NCI-H187 treated with DMSO at 0.1 percent for 48 hours (cell line): ENCODE measurements at places on chromosomes 4 and X.

GRCh38 chr4:85611661-85612060 is 136.7 kb downstream of the ARHGAP24 start:
- no peak for DNase-seq

GRCh38 chr4:183014361-183015084 is 84.5 kb upstream of the WWC2 start:
- no peak for DNase-seq

- DNase-seq: peak; percentile 42
Observed at GRCh38 chrX:154840856-154841255, 6.4 kb upstream of the SMIM9 start.

- DNase-seq: no peak
Observed at GRCh38 chr4:3070709-3071500, 3.4 kb downstream of the HTT-AS start.
